ENCODE measurements at places on chromosomes 5 and 9.

DNA sequence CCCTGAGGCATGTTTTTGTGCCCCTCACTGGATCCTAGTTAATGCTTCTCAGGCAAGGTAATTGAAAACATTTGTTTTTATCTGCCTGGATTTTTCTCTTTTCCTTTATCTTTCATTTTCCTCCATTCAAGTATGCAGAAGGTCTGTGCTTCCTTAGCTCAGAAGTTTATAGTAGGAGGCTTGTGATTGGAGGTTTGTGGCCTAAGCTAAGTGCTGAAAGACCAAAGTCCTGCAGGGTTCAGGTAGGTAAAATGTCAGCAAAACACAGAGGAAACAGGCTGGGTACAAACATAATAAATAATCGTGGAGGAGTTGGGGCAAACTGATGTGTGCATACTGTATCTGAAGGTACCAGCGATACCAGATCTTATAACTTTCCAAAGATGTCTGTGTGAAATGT, 230.9 kb upstream of the KLF4 start:
- no peak for DNase-seq

GRCh38 chr9:94807556-94807955, 81.1 kb downstream of the AOPEP start:
- no peak for DNase-seq

DNA sequence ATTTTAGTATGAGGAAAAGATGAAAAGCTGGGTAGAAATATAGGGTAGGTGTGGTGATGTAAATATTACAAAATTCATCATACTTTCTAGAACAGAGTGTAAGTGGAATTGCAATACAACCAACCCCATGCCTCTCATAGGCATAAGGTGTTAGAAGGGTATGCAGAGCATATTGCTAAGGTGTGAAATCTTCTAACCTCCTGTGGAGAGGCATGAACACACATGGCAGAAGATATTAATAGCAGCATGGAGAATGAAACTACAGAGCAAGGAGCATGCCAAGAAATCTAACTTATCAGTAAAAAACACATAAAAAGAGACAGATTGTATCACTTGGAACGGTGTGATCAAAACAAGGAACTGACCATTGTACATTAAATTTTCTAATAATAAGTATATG, 441.5 kb downstream of the CDH18 start:
- DNase-seq = no peak

- no peak for DNase-seq
Observed at GRCh38 chr5:35115920-35116319, 68.2 kb upstream of the AGXT2 start.

- no peak for DNase-seq
Observed at GRCh38 chr9:4788703-4789102, 4.0 kb upstream of the RCL1 start.

- no peak for DNase-seq
Observed at GRCh38 chr9:27664121-27664779, 91.0 kb upstream of the C9orf72 start.

DNA sequence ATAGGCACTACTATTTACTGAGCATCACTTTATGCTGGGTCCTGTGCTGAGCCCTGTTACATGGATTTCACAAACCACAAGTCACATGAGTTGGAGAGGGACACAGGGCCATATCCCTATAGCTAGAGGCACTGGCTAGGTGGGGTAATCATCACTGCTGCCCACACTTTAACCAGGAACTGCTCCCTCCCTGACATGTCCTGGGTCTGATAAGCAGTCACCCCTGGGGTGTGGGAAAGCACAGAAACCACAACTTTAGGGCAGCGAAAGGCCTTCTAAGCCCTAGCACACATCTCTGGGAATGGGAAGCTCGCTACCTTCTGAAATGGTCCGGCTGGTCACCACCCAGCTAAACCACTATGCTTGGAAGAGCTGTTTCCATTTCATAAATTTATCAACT, 15.0 kb downstream of the TBC1D2 start:
- no peak for DNase-seq

Measured in hematopoietic multipotent progenitor cell treated with erythropoietin and hydrocortisone succinate and interleukin-3 and kit ligand, for 17 days (in vitro differentiated cells).